ENCODE measurements at places on chromosomes 5 and 9.

GRCh38 chr5:160169326-160169725, 50.1 kb upstream of the PWWP2A start:
- peak; percentile 79 for DNase-seq

DNA sequence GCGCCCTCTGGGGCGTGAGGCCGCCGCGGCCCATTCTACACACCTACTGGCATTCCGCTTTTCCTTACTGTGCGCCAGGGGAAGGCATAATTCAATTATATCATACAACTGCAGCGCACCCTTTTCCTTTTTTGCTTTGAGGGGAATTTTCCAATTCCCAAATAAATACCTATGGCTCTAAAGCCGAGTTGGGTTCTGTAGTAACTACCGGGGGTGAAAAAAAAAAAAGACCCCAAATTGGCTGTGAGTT, 34.1 kb upstream of the NFIB start:
- peak; percentile 66 for DNase-seq

GRCh38 chr5:160133918-160134304, 14.7 kb upstream of the PWWP2A start:
- DNase-seq = no peak

GRCh38 chr9:137306066-137306849, 4.2 kb upstream of the NRARP start:
- no peak for DNase-seq

DNA sequence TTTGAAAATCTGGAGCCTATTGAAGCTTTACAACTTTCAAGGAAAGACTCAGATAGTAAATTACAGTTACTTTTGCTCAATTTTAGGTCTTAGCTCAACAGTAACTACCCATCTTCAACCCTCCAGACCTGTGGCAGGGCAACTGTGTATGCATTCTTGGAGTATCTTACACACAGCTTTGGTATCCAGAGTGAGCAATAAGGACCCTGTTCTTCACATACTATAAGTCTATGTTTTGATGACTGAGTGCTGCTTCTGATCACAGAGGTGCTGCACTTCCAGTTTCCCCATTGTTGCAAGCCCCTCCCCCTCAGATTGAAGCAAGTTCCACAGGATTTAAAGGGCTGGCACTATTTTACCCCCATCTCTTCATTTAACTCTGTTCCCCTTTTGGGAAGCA, 737.4 kb upstream of the GRAMD2B start:
- DNase-seq = peak; percentile 36

DNA sequence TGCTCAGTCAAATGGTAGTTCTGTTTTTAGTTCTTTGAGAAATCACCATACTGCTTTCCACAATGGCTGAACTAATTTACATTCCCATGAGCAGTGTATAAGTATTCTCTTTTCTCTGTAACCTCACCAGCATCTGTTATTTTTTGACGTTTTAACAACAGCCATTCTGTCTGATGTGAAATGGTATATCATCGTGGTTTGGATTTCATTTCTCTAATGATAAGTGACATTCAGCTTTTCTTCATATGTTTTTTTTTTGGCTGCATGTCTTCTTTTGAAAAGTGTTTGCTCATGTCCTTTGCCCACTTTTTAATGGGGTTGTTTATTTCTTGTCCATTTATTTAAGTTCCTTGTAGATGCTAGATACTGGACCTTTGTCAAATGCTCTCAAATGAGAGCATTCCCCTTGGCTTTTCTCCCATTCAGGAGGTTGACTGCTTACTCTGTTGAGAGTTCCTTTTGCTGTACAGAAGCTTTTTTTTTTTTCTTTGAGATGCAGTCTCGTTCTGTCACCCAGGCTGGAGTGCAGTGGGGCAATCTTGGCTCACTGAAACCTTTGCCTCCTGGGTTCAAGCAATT, 58.7 kb upstream of the RGMB start:
- DNase-seq = no peak

All from epithelial cell of esophagus (primary cell).